ENCODE measurements at places on chromosomes 7 and 10.
A peak's percentile ranks its signal among the peaks of the same experiment; 100 is the strongest.

DNA sequence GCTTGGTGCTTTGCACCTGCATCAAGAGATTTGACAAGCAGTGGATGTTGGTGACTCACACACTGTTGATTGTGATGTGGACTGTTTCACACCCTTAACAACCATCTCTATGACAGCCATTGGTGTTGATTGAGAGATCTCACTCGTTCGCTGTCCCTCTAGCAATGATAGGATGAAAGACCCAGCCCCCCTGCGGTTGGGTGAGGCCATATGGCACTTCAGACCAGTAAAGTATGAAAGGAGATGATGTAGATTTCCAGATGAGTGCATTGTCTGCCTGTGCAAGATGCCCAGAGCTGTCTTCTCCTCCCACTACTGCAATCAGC is 138.7 kb upstream of the PRR15 start:
- no peak for DNase-seq

DNA sequence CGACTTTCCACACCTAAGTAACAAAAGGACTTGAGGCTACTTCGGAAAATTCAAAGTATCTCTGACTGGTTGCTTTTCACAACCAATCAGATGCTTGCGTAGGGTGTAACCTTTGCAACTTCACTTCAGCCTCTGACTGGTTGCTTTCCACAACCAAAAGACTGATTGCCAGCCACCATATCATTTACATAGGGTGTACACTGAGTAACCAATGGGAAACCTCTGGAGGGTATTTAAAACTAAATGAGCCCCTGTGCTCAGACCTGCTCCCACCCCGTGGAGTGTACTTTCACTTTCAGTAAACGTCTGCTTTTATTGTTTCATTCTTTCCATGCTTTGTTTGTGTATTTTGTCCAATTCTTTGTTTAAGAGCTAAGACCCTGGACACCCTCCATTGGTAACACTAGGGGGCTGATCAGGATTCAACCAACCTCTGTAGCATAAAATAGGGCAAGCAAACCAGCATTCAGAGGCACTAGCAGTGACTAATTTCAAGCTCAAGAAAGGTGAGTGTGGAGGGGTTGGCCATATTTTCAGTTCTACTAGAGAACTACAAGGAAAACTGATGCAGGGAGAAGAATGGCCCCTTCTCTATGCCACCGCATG is 390.8 kb downstream of the POM121L12 start:
- DNase-seq, result no peak

DNA sequence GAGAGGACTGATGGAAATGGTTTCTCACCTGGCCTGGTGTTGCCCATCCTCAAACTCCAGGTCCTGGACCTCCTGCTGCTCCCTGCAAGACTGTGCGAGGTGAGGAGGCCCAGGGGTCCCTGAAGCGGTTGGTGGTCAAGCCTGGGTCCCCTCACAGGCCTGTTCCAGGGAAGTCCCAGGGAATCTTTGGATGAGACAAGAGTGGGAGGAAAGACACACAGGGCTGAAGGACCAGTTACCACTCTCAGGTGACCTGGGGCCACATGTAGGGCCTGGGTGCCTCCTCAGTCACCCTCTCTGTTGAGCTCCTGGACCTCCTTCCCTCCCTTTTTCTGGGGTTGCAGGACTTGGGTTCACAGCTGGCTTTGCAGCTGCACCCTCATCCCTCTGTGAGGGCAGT is 42.6 kb upstream of the CXCL12 start:
- DNase-seq, result no peak

DNA sequence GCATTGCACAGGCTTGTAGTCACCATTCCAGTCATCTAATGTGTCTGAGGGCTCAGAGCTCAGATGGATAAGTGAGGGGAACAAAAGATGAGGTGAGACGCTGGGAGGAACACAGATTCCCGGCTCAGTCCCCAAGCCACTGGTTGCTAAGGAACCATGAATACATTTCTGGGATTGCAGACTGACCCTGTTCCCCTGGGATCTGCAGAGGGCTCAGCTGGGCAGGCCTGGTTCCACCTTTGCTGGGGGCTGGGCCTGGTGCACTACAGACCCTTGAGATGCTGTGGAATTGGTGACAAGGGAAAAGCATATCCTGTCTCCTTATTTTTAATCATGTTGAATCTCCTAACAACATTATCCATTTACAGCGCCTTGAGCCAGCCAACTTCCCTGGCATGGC is 19.2 kb downstream of the ELFN1 start:
- DNase-seq, result no peak

- DNase-seq, result peak; percentile 35
These were observed 24.8 kb downstream of the INPP5F start for GRCh38 chr10:119750391-119751230.

- no peak for DNase-seq
These were observed 3.0 kb downstream of the ITPRID1 start for GRCh38 chr7:31516680-31517502.

GRCh38 chr7:21041666-21042065 is 255.0 kb upstream of the SP8 start:
- DNase-seq, result no peak

- DNase-seq, result no peak
These were observed 190.2 kb downstream of the GPAM start for GRCh38 chr10:111993321-111993720.

DNA sequence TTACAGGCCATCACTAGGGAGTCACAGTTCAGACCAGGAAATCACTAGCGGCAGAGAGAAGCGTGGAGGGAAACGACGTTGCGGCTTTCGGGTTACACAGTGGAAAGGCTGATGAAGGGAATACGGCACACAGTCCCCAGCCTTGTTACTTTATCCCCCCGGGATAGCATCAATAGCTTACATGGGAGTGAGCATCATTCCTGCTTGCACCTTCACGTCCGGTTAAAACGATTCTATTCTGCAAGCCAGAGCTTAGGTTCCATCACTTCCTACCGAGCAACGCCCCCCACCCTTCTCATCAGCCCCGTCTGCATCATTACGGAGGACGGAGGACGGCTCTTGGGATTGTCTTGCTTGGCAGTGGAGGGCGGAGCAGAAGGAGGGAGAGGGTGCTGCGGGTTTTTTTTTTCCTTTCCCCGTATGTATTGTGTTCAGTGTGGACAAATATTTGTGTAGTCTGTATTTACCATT is 124.9 kb downstream of the CLEC2L start:
- no peak for DNase-seq

DNA sequence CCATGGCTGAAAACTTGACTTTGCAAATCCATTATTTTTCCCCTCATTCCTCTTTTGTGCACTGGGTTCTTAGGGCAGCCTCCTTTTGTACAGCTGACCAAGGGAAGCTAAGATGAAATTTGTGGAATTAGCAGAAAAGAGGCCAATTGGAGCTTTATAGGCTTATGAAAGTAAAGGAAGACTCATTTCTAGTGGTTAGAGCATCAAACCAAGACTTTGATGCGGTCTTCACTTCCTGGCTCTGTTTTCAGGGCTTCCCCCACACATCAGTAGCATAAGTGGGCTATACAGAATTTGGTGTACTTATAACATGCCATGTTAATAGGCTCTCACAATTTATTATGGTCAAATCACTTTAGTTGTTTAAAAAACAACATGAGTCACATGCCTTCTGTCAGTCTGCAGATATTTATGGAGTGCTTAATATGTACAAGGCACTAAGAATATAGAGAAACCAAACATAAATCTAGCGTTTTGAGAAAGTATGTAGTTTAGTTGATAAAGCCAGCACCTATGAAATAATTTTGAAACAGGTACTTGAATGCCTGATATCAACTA is 5.7 kb downstream of the AUTS2 start:
- no peak for DNase-seq

DNA sequence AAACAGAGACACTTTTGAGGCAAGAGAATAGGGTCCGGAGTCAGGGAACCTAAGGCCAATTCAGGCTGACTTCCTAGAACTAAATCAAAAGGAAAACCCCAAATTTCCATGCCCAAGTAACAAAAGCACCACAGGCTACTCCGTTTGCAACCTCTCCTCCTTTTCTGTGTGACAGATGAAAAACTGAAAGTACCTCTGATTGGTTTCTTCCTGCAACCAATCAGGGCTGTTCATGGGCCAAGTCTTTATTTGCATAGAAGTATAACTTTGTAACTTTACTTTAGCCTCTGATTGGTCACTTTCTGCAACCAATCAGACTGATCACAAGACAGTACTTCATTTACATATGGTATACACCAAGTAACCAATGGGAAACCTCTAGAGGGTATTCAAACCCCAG is 239.9 kb upstream of the KCND2 start:
- DNase-seq, result no peak

GRCh38 chr10:86775870-86776180 is 19.4 kb downstream of the BMPR1A start:
- DNase-seq, result no peak

DNA sequence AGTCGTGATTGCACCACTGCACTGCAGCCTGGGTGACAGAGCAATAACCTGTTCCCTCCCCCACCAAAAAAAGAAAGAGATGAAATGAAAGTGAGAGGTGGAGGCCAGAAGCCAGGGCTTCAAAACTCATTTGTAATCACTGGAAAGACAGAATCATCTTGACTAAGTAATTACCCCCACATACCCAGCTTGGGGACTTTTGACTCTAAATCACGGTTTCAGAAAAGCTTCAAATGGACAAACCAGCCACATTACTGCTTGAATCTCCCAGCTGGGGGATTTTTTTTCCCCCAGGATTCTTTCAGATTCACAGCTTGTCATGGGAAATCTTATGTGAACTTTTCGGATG is 361.0 kb downstream of the FRMD4A start:
- no peak for DNase-seq

DNA sequence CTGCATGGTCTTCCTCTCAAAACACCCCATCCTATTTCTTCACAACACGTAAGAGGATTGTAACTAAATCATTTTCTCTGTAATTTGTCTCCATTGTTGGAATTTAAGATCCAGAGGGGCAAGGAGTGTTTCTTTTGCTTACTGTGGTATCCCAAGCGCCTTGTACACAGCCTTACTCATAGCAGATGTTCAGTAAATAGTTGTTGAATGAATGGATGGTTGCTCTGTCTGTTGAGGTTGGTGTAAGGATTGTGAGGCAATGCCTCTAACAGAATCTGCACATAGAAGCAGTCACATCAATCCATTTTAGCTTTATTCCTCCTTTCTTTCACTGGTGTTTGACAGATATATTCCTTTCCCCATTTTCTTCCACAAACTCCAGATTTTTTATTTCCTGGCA is 90.1 kb downstream of the ZNF365 start:
- no peak for DNase-seq

GRCh38 chr7:15720849-15721471 is 34.5 kb upstream of the MEOX2 start:
- DNase-seq, result peak; percentile 28

GRCh38 chr7:5671046-5671445 is 110.4 kb downstream of the RNF216 start:
- DNase-seq, result no peak

- DNase-seq, result peak; percentile 11
These were observed 3.2 kb upstream of the IFIT1 start for GRCh38 chr10:89389254-89389653.

DNA sequence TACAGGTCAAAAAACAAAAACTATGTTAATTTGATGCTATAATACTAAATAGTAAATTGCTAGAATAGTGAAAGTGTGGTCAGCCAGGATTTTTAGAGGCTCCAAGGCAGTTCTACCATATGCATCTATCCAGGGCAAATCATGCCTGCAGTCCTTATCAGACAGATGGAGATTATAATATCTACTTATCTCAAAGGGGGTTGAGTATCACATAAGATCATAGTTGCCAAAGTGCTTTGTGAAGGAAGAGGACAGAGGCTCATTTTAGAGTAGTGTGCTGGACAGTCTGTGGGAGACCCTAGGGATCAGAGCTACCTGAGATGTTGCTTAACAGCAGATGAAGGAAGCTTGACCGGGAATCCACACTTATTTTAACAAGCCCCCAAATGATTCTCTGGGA is 3.2 kb downstream of the ICA1 start:
- DNase-seq, result no peak

DNA sequence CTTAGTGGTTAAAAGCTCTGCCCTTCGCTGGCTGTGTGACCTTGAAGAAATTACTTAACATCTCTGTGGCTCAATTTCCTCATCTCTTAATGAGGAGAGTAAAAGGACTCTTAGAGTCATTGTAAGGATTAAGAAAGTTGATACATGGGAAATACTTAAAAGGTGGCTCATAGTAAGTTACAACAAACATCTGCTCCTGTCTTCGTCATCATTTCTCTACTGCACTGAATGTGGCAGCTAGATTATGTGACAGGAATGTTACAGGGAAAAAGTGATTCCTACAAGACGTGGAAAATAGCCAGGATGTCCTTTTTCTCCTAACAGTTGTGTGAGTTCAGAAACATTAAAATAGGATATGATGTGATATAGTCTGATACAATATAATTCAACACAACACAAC is 184.7 kb downstream of the FRMD4A start:
- DNase-seq, result no peak

- DNase-seq, result no peak
These were observed 995 bp upstream of the PARD3 start for GRCh38 chr10:34816085-34816496.

GRCh38 chr10:89213191-89213808 is 6.2 kb upstream of the CH25H start:
- peak; percentile 10 for DNase-seq

DNA sequence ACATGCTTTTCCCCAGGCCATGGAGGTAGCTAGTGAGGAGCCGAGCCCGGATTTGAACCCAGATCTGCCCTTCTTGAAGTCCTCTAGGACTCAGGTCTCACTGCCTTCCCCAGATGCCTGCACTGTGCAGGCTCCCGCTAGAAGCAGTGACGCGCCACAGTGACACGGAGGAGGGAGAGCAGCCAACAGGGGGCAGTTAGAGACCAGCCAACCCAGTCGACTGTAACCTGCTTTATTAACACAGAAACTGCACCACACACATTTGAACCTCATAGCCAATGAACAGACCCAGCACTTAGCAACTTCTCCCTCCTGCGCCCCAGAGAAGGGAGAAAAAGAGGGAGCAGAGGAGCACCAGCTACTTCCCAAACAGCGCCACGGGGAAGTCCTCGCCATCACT is 27.4 kb downstream of the PILRA start:
- no peak for DNase-seq

DNA sequence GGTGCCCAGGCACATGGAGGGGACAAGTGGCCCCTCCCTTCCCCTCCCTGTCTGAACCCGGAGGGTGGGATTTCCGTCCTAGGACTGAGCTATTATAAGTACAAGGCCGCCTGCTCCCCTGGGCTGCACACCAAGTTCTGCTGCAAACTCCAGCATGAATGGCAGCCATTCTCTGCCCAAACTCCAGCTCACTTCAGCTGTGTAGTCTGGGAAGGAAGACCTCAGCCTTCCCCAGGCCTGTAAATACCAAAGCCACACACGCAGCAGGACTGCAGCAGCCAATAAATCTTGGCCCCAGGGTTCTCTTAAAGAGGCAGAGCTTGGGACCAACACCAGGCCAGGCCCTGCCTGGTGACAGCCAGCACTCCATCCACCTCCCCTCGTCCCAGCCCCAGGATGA is 291.3 kb upstream of the ZMIZ1 start:
- DNase-seq, result no peak

GRCh38 chr7:27551803-27552400 is 110.8 kb downstream of the HIBADH start:
- DNase-seq, result no peak

- DNase-seq, result no peak
These were observed 612.9 kb downstream of the DNAJB6 start for GRCh38 chr7:157949711-157950110.

- no peak for DNase-seq
These were observed 261.9 kb downstream of the PTPRN2 start for GRCh38 chr7:158325530-158326381.

Data from KG1 (cell line).